ENCODE measurements at places on chromosomes 1 and 21. TPM values are rescaled to one million over a fixed set of nuclear protein-coding genes. Genes with fewer than 3 reads are reported as not detected.

GRCh38 chr1:116254776-116255175, 118.3 kb upstream of the ATP1A1 start:
- H3K27ac ChIP-seq: no peak overlapping the region
- H3K4me3 ChIP-seq: no peak overlapping the region
- H3K36me3 ChIP-seq: no peaks in the 10 kb centered on the region
- peaks cover 21% of the 10 kb centered on the region for H3K27me3 ChIP-seq
- no peak for DNase-seq

GRCh38 chr1:227934476-227935313, 13.0 kb downstream of the WNT9A start:
- peaks cover 10% of the 10 kb centered on the region for H3K4me1 ChIP-seq
- no peak overlapping the region for H3K4me3 ChIP-seq
- peak overlapping the region; percentile 68 for H3K27ac ChIP-seq
- H3K27me3 ChIP-seq: peaks cover 5% of the 10 kb centered on the region

The DDR2 gene
- 183 TPM for total RNA-seq

- no peak overlapping the region for H3K27ac ChIP-seq
- H3K4me3 ChIP-seq: no peak overlapping the region
- DNase-seq: peak; percentile 25
- no peaks in the 10 kb centered on the region for H3K36me3 ChIP-seq
- 0 out of 2 replicates have a peak, but pooled peaks cover 8% of the 10 kb centered on the region for H3K4me1 ChIP-seq
Measured at GRCh38 chr1:116817582-116818064, 63.4 kb downstream of the CD2 start.

- peaks cover 44% of the 10 kb centered on the region for H3K4me1 ChIP-seq
- peaks cover 2% of the 10 kb centered on the region for H3K27me3 ChIP-seq
- H3K4me3 ChIP-seq: no peak overlapping the region
- no peak overlapping the region for H3K27ac ChIP-seq
Measured at GRCh38 chr1:62693123-62693522, 4.9 kb upstream of the DOCK7 start.

DNA sequence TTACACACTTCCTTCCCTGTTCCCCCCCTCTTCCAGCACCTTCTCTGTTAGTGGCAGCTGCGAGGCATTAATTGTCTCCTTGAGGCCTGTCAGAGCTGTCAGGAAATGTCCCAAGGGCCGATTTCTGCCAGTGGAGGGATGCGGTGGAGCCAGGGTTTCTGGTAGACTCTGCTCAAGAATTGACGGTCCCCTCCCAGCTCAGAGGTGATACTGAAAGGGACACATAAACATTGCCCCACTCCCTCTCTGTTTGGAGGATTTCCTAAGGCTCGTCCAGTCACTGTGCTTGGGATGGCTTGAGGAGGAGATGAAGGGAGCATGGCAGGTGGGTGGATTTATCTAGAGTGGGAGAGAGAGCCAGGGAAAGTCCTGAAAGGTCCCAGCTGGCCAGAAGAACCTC, 61.4 kb upstream of the CD34 start:
- no peak overlapping the region for H3K4me3 ChIP-seq
- no peak for DNase-seq
- peaks cover 19% of the 10 kb centered on the region for H3K27me3 ChIP-seq
- no peaks in the 10 kb centered on the region for H3K36me3 ChIP-seq
- peaks cover 21% of the 10 kb centered on the region for H3K4me1 ChIP-seq

The FRRS1 gene
- total RNA-seq: 0.66 TPM

The RYR2 gene
- total RNA-seq: 0.17 TPM

DNA sequence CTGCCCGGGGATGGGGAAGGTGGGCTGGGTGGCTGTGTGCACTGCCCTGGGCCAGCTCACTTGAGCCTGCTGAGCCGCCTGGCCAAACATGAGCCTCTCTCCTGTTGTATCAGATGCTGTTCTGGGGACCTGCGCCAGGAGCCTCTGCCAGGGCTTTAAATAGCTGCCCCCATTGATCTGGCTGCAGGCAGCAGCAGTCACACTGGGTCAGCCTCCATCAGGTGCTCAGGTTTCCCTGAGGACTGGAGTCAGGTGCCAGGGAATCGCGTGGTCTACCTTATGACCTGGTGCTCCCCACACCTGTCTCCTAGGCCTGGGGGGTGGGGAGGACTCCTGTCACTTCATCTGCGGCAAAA, 700 bp upstream of the CCDC28B start:
- peak overlapping the region; percentile 91 for H3K27ac ChIP-seq
- peak overlapping the region; percentile 91 for H3K4me3 ChIP-seq
- peaks cover 9% of the 10 kb centered on the region for H3K27me3 ChIP-seq
- peaks cover 68% of the 10 kb centered on the region for H3K4me1 ChIP-seq
- peaks cover 16% of the 10 kb centered on the region for H3K36me3 ChIP-seq

The SHISA4 gene
- total RNA-seq: 37.8 TPM

GRCh38 chr1:75985827-75986226, 53.6 kb upstream of the ASB17 start:
- H3K27ac ChIP-seq: no peak overlapping the region
- H3K4me3 ChIP-seq: no peak overlapping the region
- H3K27me3 ChIP-seq: no peaks in the 10 kb centered on the region
- peaks cover 7% of the 10 kb centered on the region for H3K36me3 ChIP-seq
- H3K4me1 ChIP-seq: no peaks in the 10 kb centered on the region
- peak; percentile 8 for DNase-seq

GRCh38 chr1:77889671-77890070, 1.2 kb downstream of the NEXN start:
- peak overlapping the region; percentile 95 for H3K27ac ChIP-seq
- H3K36me3 ChIP-seq: peaks cover 52% of the 10 kb centered on the region
- DNase-seq: peak; percentile 63

The PBX1 gene
- 39.0 TPM for total RNA-seq

GRCh38 chr1:181043025-181043888, 9.5 kb downstream of the MR1 start:
- H3K36me3 ChIP-seq: peaks cover 13% of the 10 kb centered on the region
- H3K27me3 ChIP-seq: peaks cover 1% of the 10 kb centered on the region
- H3K4me3 ChIP-seq: no peak overlapping the region
- peak overlapping the region; percentile 51 for H3K27ac ChIP-seq

The SPRR2E gene
- not detected for total RNA-seq

- H3K4me3 ChIP-seq: peak overlapping the region; percentile 60
- peaks cover 22% of the 10 kb centered on the region for H3K36me3 ChIP-seq
- peaks cover 2% of the 10 kb centered on the region for H3K27me3 ChIP-seq
- H3K27ac ChIP-seq: peak overlapping the region; percentile 89
Measured at GRCh38 chr1:15417059-15417934, 7.6 kb downstream of the EFHD2 start.

DNA sequence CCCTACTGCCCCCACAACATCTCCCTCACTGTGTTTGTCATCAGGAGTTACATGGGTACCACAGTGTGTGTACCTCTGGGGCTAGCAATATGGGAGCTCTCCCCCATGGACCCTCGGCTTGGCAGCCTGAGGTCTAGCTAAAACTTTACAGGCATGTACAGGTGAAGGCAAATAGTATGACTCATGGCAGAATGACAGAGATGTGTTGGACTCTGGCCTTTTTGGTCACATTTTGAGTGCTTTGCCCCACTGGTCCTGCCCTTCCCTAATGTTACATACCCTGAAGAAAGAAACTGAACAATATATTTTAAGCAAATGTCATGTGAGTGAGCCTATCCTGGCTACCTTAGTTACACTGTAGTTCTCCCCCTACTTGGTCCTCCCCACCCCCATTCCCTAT, 124.0 kb downstream of the NGF start:
- no peak overlapping the region for H3K27ac ChIP-seq
- H3K36me3 ChIP-seq: peaks cover 34% of the 10 kb centered on the region
- peaks cover 79% of the 10 kb centered on the region for H3K4me1 ChIP-seq
- no peak overlapping the region for H3K4me3 ChIP-seq

The GBP2 gene
- total RNA-seq: 0.56 TPM

- H3K27me3 ChIP-seq: no peaks in the 10 kb centered on the region
- no peak for DNase-seq
- no peak overlapping the region for H3K27ac ChIP-seq
- no peaks in the 10 kb centered on the region for H3K4me1 ChIP-seq
Measured at GRCh38 chr1:85892366-85892765, 184.1 kb upstream of the ZNHIT6 start.

The MPL gene
- not detected for total RNA-seq

GRCh38 chr1:232965912-232966217, 15.5 kb downstream of the NTPCR start:
- H3K27ac ChIP-seq: no peak overlapping the region
- peaks cover 16% of the 10 kb centered on the region for H3K4me1 ChIP-seq
- no peaks in the 10 kb centered on the region for H3K27me3 ChIP-seq
- no peak overlapping the region for H3K4me3 ChIP-seq

GRCh38 chr1:211581526-211581925, 2.6 kb upstream of the SLC30A1 start:
- peaks cover 9% of the 10 kb centered on the region for H3K36me3 ChIP-seq
- peak overlapping the region; percentile 81 for H3K27ac ChIP-seq
- peaks cover 50% of the 10 kb centered on the region for H3K4me1 ChIP-seq
- peak overlapping the region; percentile 50 for H3K4me3 ChIP-seq
- DNase-seq: peak; percentile 55
- H3K27me3 ChIP-seq: no peaks in the 10 kb centered on the region

The RAB3GAP2 gene
- total RNA-seq: 43.2 TPM

DNA sequence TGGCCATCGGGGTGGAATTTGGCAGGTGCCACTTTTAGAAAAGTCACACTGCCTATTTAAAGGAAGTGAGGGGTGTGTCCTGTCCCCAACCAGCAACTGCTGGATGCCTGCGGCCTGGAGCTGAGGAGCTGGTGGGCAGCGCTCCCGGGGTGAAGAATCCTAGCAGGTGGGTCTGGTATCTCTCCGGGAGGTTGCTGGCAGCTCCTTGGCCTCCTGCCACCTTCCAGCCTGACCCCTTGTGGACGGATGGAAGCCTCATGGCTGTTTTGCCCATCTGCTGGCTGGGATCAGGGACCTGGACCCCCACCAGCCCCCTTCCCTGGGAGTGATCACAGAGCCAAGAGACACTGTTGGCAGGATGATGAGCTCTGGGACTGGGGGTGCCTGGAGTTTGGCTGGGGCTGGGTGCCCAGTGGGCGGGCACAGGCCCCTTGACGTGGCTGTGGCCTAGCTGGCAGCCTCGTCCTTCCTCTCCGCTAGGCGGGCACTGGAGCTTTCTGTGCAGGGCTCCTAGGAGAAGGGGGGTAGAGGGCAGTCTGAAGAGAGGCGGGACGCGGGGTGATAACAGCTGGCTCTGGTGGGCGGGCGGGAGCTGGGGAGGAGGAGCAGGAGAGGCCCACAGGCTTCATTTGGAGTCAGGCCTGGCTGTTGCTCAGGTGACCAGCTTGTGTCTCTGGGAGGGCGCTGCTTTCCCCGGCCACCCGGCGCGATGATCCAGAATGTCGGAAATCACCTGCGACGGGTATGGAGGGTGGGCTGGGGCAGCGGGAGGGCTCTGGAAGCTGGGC, at the start of gene ACOT11:
Gene ACOT11 (plus strand): TSS at position 628 of the 788 bp plus-strand sequence. CDS start 82 bp downstream, at position 710.
- H3K36me3 ChIP-seq: no peaks in the 10 kb centered on the region
- H3K4me3 ChIP-seq: no peak within 1 kb of the TSS
- H3K27me3 ChIP-seq: no peaks in the 10 kb centered on the region
- peak; percentile 9 for DNase-seq

The SLC6A9 gene
- 8.7 TPM for total RNA-seq

The MAP1LC3C gene
- not detected for total RNA-seq

GRCh38 chr21:16460936-16461335, 731.2 kb downstream of the USP25 start:
- H3K27me3 ChIP-seq: peaks cover 1% of the 10 kb centered on the region
- no peak overlapping the region for H3K27ac ChIP-seq
- H3K4me3 ChIP-seq: no peak overlapping the region
- H3K36me3 ChIP-seq: peaks cover 22% of the 10 kb centered on the region
- DNase-seq: no peak

GRCh38 chr1:159925719-159926078, 392 bp upstream of the TAGLN2 start:
- H3K27ac ChIP-seq: peak overlapping the region; percentile 96
- H3K4me3 ChIP-seq: peak overlapping the region; percentile 88
- H3K4me1 ChIP-seq: peaks cover 46% of the 10 kb centered on the region
- no peak for DNase-seq
- H3K27me3 ChIP-seq: peaks cover 8% of the 10 kb centered on the region

DNA sequence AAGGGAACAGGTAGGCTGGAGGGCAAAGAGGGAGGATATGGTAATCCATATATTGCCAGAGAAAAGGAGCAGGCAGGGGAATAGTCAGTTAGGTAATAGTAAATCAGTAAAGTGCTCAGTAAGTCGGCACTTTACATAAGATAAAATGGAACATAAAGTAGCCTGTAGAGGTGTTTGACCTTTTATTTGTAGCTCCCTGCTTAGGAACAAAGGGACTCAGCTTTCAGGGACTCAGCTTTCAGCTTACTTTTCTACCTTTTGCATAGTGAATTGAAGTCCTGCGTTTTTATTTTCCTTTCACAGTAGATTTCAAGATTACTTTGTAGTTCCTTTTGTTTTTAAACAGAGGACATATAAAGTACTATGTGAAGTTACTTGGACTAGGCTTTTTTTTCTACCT, 87.3 kb downstream of the ITSN1 start:
- no peak overlapping the region for H3K4me3 ChIP-seq
- H3K36me3 ChIP-seq: peaks cover 7% of the 10 kb centered on the region
- H3K27ac ChIP-seq: no peak overlapping the region
- DNase-seq: no peak
- no peaks in the 10 kb centered on the region for H3K27me3 ChIP-seq
- H3K4me1 ChIP-seq: peaks cover 19% of the 10 kb centered on the region

The LRRC71 gene
- total RNA-seq: 0.24 TPM

GRCh38 chr1:46440478-46440877, 46.4 kb downstream of the FAAH start:
- no peak overlapping the region for H3K4me3 ChIP-seq
- H3K27me3 ChIP-seq: peaks cover 39% of the 10 kb centered on the region
- peaks cover 8% of the 10 kb centered on the region for H3K4me1 ChIP-seq
- no peak for DNase-seq

DNA sequence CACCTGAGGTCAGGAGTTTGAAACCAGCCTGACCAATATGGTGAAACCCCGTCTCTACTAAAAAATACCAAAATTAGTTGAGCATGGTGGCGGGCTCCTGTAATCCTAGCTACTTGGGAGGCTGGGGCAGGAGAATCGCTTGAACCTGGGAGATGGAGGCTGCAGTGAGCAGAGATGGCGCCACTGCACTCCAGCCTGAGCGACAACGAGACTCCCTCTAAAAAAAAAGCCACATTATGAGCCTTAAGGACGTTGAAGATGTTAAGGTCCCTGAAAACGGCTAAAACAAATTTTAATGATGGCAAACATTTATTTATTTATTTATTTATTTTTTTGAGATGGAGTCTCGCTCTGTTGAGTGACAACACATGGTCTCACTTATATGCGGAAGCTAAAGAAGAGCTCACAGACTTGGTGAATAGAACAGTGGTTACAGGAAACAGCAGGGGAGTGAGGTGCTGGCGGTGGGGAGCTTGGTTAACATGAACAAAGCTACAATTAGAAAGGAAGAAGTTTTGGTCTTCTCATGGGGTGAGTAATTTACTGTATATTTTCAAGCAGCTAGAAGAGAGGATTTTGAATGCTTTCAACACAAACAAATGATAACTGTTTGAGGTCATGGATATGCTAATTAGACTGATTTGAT, 47.1 kb downstream of the TCP10L start:
- H3K4me1 ChIP-seq: no peaks in the 10 kb centered on the region
- no peaks in the 10 kb centered on the region for H3K36me3 ChIP-seq
- no peak for DNase-seq
- peaks cover 8% of the 10 kb centered on the region for H3K27me3 ChIP-seq

The ASAP3 gene
- total RNA-seq: 14.5 TPM

Measured in HFFc6 (cell line).